ENCODE measurements at places on chromosomes 12 and 14. TPM values are rescaled to one million over a fixed set of nuclear protein-coding genes. Genes with fewer than 3 reads are reported as not detected.

Gene KLHL33
- 0.49 TPM for total RNA-seq

Gene RNASE1
- 3.4 TPM for total RNA-seq

Gene PLEKHG7
- total RNA-seq, result not detected

Gene TPPP2
- not detected for total RNA-seq

Gene KRT86
- total RNA-seq, result not detected
